ENCODE measurements at places on chromosomes 5 and 9.
A peak's percentile ranks its signal among the peaks of the same experiment; 100 is the strongest.

DNA sequence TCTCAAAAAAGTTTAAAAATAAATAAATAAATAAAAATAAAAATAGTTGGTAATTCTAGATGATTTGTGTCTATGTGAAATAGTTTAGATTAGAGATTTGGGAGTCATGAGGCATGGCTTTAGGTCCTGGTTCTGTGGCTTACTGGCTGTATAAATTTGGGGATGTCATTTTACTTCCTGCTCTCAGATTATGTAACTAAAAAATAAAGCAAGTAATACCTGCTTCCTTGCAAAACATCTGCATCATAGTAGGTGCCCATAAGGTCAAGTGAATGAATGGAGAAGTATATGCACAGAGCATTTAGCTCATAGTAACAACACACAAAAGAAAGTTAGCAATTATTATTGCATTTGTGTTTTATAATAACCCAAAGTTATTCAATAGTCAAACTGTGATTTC, 287.7 kb upstream of the TLE4 start:
- no peak for ATAC-seq

DNA sequence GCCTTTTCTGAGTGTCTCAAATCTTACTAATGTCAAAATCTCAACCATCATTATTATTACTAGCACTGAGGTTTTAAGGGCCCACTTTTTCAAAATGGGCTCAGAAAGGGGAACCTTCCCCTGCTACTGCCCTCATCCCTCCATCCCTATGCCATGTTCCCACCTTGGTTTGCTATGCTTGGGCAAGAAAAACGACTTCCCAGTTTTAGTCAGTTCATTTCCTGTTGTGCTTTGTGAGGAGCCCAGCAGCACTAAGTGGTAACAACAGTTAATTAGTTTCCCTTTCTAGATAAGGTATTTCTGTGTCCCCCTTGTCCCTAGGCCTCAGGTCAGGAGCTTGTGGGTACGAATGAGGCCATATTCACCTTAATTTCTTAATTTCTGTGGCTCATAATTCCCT, 595.2 kb downstream of the RAB3C start:
- no peak for ATAC-seq

DNA sequence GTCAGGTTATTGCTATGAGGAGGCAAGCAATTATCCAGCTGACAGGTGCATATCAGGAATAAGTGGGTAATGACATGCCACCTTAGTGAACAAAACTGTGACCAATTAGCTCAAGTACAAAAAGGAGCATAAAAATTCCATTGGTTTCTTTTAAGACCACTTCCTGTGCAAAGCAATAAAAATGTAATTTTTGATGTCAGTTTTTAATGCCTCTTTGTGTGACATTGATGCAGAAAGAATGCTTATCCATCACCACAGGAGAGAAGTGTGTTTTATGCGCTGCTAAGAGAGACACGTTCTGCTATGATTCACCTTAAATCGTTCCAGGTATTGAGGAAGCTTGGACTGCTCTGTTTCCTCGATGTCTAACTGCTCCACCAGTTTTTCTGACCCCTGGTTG, 96.7 kb downstream of the MRPS27 start:
- no peak for ATAC-seq

GRCh38 chr5:50415912-50416311, 25.2 kb downstream of the EMB start:
- peak; percentile 19 for ATAC-seq

DNA sequence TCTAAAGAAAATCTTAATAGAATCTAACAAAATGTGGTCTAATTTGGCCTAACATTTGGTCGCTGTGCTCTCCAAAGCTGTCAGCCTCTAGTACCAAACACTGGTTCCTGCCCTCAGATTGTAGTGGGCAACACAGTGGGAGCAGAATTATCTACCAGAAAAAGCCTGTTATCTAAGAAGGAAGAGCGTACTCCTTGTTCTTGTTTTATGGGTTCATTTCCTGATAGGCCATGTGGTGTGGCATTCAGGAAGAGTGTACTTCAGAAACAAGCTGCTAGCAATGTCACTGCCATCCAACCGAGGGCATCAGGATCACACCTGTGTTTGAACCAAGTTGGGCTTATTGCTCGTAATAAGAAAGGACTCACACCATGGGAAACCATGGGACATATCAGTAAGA, 487.9 kb upstream of the DAP start:
- ATAC-seq = no peak

DNA sequence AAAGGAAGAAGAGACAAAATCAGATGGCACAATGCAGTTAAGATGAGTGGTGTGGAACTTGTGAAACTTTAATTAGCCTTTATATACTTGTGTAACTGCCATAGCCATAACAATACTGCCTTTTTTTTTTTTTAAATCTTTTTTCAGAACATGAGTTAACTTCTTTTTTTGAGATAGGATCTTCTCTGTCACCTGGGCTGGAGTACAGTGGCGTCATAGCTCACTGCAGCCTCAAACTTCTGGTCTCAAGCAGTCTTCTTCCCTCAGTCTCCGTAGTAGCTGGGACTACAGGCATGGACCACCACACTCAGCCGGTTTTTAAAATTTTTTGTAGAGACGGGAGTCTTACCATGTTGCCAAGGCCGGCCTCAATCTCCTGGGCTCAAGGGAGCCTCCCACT, 37.2 kb downstream of the GPBP1 start:
- no peak for ATAC-seq

GRCh38 chr5:65263321-65263720, 218.4 kb downstream of the ADAMTS6 start:
- no peak for ATAC-seq

- ATAC-seq = no peak
These were observed 298.5 kb downstream of the MAST4 start for GRCh38 chr5:66894480-66895240.

- ATAC-seq = peak; percentile 73
These were observed 14.4 kb upstream of the SPINK4 start for GRCh38 chr9:33225319-33226147.

GRCh38 chr9:110092792-110093191, 115.2 kb downstream of the C9orf152 start:
- ATAC-seq = no peak

- no peak for ATAC-seq
These were observed 99.7 kb downstream of the ARHGAP26 start for GRCh38 chr5:142869886-142870285.

DNA sequence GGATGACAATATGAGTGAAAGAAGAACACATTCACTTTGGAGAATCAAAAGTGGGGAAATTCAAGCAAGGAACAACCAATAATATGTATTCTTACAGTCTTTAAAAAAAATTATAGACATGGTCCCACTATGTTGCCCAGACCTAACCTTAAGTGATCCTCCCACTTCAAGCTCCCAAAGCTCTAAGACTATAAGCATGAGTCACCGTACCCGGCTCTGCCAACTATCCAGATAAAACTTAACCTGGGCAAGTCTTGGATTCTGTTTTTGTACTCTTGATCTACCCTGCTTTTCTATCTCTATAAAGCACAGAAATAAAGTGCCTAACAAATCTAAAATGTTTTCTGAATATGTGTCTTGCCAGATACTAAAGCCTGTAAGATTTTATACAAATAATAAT, 30.9 kb downstream of the CEMIP2 start:
- no peak for ATAC-seq

- no peak for ATAC-seq
These were observed 43.1 kb downstream of the P4HA2 start for GRCh38 chr5:132184588-132184987.

GRCh38 chr9:84834426-84834825, 164.9 kb downstream of the NTRK2 start:
- no peak for ATAC-seq

DNA sequence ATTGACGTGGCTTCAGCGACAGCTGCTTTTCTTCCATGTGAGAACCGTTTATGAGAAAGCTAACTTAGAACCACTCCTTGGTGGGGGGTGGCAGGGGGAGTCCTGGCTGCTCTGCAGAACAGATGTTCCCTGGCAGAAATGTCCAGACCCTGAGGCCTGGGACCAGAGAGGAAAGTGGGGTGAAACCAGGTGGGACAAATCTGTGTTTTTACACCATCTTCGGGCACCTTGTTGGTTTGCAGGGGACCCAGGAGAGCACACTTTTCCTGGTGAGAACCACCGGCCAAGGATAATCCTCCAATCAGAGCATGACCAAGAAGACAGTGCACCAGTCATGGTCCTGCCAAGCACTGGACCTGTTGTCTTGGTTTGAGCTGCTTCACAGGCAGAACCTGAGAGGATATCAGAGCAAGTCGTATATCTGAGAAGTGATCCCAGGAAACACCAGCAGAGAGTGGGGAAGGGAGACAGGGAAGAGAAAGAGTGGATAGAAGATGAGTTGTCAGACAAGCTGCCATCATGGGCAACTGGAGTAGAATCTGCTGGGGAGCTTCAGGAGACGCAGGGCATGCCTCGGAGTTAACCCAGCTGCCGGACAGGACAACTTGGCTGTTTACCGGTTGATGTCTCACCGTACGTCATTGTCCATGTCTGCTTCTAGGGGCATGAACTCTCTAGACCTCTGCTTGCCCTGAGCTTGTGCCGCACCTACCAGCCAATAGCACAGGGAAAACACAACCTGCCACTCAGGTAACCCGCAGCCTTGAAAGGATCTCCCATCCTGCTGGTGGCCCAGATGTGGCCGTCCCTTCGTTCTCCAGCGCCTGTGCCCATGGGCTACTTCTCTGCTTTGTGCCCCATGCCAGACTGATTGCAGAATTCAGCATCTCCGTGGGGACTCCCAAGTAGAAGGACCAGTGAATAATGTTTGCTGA, 178.4 kb upstream of the MVB12B start:
- no peak for ATAC-seq

GRCh38 chr5:115424446-115424845, 120.1 kb downstream of the FEM1C start:
- no peak for ATAC-seq

- no peak for ATAC-seq
These were observed 384.8 kb downstream of the MAT2B start for GRCh38 chr5:163890261-163890660.

DNA sequence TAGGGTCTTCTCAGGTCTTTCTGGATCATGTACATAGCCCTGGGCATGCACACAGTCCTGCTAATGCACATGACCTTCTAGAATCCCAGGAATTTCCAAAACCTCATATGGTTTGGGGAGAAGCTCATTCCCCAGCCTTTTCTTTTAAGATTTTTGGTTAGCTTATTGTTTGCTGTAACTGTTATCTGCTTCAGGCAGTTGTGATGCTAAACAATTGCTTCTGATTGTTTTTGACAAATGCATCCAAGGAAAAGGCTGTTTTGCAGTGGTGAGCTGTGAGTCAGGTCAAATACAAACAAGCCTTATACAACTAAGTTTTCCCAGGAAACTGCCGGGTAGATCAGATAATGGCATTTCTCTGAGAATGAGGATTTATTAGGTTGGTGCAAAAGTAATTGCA, 32.7 kb downstream of the SMC5 start:
- no peak for ATAC-seq

GRCh38 chr5:151097820-151098767, 17.3 kb upstream of the TNIP1 start:
- ATAC-seq = no peak

DNA sequence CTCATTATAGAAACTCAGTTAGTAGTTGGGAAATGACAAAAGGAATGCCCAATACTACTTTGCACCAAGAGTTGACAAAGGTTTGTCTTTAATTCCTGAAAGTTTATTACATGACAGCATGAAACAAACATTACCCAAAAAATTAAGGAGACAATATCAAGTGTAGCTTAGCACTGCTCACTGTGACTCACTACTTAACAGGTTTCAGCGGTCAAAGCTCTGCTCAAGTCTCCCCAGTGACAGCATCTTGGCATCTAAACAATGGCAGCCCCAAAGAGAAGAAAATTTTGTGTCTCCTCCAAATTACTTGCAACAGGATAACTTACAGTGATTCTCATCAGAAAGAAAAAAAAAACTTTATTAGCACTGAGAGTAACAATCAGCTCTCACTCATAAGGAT, 1030.2 kb downstream of the EFNA5 start:
- no peak for ATAC-seq

- no peak for ATAC-seq
These were observed 18.9 kb downstream of the PDE4D start for GRCh38 chr5:59874675-59875074.

GRCh38 chr5:30839956-30840355, 353.5 kb upstream of the CDH6 start:
- ATAC-seq = no peak

- no peak for ATAC-seq
These were observed 115.9 kb upstream of the PHYKPL start for GRCh38 chr5:178348356-178349074.

DNA sequence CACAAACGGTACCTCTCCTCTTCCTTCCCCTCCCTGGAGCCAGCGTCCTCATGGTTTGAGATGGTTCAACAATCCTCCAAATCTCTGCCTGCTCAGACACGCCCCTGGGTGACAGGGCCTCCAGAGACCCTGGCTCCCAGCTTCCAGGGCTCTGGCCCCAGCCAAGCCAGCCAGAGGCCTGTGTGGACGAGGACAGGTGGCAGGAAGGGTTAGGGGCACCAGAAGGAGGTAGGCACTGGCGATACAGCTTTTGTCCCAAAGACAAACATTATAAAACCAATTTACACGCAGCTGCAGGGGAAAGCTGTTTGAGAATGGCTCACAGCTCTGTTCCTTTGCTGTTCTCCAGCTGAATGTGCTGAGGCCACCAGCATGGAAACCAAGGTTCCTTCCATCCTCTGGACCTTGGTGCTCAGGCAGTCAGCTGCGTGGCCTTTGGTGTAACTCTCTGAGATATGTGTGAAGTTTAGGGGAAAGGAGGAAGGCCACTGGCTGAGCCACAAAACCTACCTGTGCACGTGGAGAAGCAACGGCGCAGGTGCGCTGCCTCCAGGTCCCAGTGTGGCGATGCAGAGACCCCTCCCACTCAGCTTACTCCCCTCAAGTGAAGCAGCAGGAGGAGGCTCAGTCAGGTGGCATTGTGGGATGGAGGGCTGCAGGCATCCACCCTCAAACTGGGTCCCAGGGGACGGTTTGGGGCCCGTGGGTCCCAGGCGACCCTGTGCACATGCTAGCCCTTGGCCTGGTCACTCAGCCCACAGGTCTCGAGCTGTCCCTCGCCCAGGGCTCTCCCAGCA, 4.3 kb upstream of the QRFP start:
- no peak for ATAC-seq

DNA sequence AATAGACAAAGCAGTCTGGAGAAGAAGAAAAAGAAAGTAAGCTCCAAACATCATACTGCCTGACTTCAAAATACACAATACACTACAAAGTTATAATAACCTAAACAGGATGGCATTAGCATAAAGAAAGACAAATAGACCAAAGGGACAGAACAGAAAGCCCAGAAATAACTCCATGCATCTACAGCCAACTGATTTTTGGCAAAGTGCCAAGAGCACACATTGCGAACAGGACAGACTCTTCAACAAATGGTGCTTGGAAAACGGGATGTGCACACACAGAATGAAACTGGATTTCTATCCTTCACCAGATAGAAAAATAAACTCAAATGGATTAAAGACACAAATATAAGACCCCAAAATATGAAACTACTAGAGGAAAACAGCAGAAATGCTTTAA, 66.6 kb upstream of the SPATA31E1 start:
- no peak for ATAC-seq

GRCh38 chr5:134477462-134478245, 47.8 kb upstream of the JADE2 start:
- no peak for ATAC-seq

DNA sequence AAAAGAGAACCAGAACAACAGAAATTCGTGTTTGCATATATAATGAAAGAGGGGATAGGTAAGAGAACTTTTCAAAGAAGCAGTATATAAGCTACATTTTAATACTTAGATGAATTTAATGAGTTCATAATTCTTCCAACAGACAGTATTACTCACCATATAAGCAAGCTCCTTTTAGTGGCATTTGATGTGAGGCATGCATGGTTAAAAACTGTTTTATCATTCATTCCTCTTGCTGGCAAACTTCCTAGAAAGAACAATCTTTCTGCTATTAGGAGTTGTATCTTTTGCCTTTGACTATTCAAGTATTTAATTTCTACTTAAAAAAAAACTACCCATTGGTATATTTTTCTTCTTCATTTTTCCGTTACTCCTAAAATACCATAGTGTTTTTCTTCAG, 65.7 kb upstream of the EIF4EBP3 start:
- ATAC-seq = no peak
